ENCODE measurements at places on chromosomes 1 and 21. TPM values are rescaled to one million over a fixed set of nuclear protein-coding genes. Genes with fewer than 3 reads are reported as not detected.

DNA sequence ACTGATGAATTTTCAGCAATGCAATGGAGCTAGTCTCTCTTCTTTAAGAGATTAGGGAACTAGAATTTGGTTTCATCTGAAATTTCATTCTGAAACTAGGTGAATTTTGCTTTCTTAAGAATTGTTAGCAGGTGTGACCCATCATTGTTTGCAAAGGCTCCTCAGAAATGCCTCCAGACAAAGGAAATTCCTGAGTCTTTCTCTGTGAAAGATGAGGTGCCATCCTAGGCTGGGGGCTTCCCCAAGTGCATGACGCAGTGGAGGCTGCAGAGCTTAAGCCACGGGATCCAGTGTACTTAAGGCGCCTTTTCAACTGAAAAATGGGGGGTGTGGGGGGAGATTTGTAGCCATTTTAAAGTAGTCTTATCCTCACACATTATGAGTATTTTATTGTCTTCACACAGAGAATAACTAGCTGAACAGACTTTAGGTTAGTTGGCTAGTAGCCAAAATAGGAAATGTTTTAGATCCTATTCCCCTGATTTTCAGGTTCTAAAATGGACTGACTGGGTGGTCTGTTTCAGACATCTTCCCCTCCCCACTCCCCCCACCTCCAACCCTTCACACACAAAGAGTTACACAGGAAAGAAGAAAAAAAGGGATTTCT lies 202.0 kb downstream of the NFIA start:
- DNase-seq, result no peak

The CDC7 gene
- total RNA-seq, result 7.7 TPM

- no peak for DNase-seq
Measured at GRCh38 chr21:42019101-42019605, 9.0 kb upstream of the ZBTB21 start.

The CD160 gene
- total RNA-seq, result not detected

The TNFRSF18 gene
- not detected for total RNA-seq

- no peak for DNase-seq
Measured at GRCh38 chr1:35565742-35566133, 7.4 kb upstream of the TFAP2E start.

The CFAP126 gene
- total RNA-seq, result not detected

- no peak for DNase-seq
Measured at GRCh38 chr1:54967372-54967771, 13.1 kb upstream of the TMEM61 start.

The NBPF3 gene
- 6.6 TPM for total RNA-seq

DNA sequence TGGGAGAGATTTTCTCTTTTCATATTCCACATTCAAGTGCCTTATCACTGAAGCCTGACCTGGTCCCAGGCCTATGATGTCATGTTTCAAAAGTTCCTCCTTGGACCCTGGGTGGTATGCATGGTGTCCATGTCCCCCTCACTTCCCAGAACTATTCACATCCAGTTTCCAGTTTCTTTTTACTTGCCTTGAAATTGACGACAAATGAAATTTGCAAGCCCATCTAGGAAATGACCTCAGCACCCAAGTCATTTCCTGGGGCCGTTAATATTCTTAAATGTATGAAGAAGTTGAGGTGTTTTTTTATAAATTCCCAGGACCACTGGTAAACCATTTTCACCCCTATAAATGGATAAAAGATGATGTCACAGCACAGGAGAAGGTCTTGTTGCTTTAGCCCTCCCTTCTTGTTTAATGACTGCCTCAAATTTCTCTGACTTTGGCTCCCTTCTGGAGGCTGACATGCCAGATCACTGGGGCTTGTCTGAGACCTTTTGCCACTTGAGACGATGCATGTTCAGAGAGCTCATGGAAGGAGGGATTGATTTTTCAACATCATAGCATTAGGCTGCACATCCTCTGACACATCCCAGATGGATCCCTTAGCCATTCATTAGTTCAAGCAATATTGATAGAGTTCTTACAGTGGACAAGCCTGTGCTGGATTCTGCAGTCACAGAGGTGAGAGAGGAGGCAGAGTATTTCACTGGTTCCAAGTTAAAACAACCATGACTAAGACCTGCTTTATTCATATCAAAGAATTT lies 221.3 kb downstream of the PLPP3 start:
- peak; percentile 49 for DNase-seq

DNA sequence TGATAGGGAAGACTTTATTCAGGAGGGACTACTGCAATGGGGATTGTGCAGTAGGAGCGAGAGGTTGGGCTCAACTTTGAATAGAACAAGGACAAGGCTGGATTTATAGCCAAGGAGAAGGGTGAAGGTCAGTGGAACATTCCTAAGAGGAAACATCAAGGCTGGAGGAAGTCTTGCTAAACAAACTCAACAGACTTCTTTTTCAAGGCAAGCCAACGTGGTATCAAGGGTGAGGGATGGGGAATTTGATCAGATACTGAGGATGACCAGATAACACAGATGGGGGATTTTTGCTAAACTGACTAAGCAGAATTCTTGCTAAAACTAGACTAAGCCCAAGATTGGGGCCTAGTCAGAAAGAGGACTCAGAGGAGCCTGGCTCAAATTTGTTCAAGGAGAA lies 107.3 kb downstream of the DUSP10 start:
- no peak for DNase-seq

DNA sequence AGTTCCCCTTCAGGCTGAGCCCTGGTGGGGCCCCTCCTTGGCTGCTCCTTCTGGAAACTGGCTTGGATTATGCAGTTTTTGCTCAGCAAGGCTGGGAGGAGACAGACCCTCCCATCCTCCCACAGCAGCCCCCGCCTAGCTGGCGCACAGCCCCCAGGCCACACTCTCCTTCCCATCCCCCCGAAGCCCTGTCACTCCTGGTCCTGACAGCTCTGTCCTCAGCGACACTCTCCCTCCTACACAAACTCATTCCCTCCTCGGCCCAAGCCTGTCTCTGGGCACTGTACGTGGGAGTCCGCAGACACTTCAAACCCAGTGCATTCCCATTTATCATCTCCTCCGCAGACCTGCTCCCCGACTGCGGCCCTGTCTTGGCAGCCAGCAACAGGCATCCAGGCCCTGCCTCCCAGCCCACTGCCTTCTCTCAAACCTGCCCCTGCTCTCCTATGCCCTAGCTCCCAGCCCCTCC lies 25.0 kb upstream of the EPHB2 start:
- no peak for DNase-seq

DNA sequence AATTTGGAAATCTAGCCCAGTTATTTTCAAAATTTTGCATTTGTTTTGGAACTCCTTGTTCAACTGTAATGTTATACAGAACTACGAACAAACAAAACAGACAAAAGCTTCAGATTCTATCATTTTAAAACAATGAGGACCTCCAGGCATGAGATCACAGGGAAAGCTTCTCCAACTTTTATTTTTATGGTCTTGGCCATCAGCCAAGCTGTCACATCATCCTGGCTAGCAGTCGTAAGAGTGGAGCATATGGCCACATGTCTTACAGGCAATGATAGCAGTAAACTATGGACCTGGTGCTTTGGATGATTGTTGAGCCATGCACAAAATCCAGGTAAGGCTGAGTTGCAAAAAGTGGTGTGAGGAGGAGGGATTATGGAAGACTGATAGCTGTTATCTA lies 299.6 kb downstream of the LMX1A start:
- DNase-seq, result no peak

The COL16A1 gene
- total RNA-seq, result 0.65 TPM

All from dermis blood vessel endothelial cell (primary cell).